KBM-7 (cell line): ENCODE measurements at places on chromosomes 7 and 10.

- DNase-seq = no peak
These were observed 3.9 kb downstream of the CXCL12 start for GRCh38 chr10:44380829-44381600.

- no peak for DNase-seq
These were observed 706.9 kb upstream of the GHITM start for GRCh38 chr10:83432261-83433045.

GRCh38 chr7:55572378-55573233 is at the start of gene VOPP1:
Gene VOPP1 (minus strand): TSS chr7:55572502. CDS start chr7:55572324, 178 bp downstream.
- DNase-seq = peak; percentile 59

- DNase-seq = no peak
These were observed 41.6 kb downstream of the RBM28 start for GRCh38 chr7:128302139-128302538.

DNA sequence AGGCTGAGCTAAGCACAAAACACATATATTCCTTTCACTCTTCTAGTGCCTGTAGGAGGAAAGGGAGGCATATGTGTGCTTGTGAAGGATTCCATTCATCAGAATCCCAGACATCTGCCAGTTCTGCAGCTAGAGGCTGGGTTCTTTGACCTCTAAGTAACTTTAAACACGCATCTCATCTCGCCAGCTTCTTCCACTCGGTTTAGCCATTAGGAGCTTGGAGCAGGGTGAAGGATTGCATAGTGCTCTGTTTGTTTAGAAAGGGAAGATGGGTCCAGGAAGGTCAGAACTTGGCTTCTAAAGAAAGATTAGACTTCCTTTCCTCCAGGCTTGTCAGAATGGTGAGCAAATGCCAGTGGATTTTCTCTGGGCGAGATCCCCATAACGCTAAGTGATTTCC is 43.6 kb downstream of the HK1 start:
- no peak for DNase-seq

- DNase-seq = peak; percentile 89
These were observed 33.9 kb downstream of the KAZALD1 start for GRCh38 chr10:101095550-101096213.

GRCh38 chr7:105779856-105780780 is 96.3 kb downstream of the ATXN7L1 start:
- DNase-seq = no peak

- no peak for DNase-seq
These were observed 511.6 kb downstream of the CALN1 start for GRCh38 chr7:71900556-71900955.

DNA sequence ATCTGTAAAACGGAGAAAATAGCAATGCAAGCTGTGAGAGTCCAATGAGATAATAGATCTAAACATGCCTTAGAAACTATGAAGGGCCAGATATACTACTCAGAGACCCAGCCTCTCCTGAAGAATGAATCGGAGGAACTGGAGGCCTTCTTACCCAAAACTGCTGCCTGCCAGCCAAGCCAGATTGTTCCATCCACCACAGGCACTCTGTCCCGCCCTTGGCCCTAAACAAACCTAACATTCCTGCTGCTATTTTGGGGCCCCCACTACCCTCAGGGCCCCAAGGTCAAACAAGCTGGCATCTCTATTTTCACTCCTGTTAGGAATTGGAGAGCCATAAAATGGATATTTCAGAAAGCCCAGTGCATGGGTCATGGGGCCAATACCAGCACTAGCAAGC is 48.0 kb upstream of the HMX3 start:
- DNase-seq = no peak

DNA sequence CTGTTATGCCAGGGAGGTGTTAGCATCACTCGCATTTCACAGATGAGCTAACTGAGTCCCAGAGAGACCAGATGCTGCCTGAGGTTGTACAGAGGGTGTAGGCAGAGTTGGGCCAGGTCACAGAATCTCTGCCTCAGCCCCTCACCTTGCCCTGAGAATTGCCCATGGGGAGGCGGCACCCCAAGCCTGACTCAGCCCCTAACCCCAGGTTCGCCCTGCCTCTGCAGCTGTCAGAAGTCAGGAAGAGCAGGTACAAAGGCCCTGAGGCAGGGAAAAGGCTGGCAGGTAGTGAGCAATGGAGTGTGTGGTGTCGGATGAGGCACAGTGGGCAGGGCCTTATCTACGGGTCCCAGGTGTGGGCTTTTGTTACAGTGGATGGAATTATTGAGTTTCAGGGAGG is 79.4 kb downstream of the MYL10 start:
- DNase-seq = no peak

- DNase-seq = no peak
These were observed 168.8 kb upstream of the POT1 start for GRCh38 chr7:125098377-125098970.

DNA sequence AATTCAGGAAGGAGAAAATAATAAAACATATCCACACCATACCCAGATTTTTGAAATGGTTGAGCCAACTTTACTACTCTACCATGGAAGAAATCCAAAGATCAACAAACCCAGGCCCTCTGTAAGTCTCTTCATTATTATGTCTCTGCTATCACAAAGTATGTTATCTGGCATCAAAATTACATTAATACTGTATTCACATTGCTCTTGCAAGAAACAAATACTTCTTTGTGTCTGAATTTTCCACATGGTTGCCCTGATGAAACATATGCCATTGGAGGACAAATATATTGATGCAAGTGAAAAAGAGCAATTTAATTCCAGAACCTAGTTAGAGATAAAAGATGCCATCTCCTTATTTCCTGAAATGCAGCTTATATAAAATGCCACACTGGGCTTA is 204.0 kb downstream of the FZD1 start:
- DNase-seq = no peak

DNA sequence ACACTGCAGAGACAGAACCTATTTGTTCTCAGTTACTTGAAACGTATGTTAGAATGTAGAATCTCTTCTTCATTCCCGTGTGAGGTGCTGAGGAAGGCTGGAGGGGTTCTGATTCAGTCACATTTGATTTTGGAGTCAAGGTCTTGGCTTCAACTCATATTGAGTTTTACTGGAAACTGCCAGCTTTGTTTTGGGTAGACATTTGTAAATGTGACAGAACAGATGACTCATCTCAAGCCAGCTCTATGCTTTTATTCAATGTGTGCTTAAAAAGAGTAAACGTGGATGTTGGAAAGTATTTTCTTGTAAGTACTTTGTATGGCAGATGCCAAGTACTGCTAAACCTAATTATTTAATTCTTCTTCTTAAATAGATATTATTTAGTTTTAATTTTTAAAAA is 780.8 kb upstream of the C7orf33 start:
- no peak for DNase-seq

GRCh38 chr7:45704683-45705016 is 130.5 kb downstream of the ADCY1 start:
- no peak for DNase-seq

DNA sequence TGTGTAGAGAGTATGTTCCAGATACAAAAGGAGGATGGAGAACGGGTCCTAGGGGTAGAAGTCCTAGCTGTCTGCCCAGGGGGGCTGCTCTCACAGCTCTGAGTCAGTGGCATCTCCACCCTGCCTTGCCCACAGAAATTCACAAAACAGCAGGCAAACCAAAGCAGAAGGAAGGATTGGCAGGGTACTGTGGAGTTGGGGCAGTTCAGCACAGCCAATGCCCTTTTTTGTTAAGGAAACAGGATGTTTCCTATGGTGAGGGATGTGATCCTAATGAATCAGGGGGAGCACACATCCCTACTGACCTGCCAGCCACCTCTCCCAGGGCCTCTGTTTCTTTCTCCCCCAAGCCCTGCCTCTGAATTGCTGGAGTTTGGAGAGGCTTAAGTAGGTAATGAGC is 457.6 kb downstream of the PLXNA4 start:
- DNase-seq = no peak

- DNase-seq = no peak
These were observed 587.7 kb downstream of the KCNMA1 start for GRCh38 chr10:77049896-77050295.
